Astrocyte of the spinal cord (primary cell): ENCODE measurements at places on chromosomes 13 and 19.

GRCh38 chr19:37304190-37304883, 66.6 kb upstream of the ZNF527 start:
- DNase-seq = no peak

- no peak for DNase-seq
These were observed 1649.7 kb upstream of the SPRY2 start for GRCh38 chr13:81990652-81991051.

- DNase-seq = no peak
These were observed 125.7 kb downstream of the TNFRSF19 start for GRCh38 chr13:23695711-23696464.

DNA sequence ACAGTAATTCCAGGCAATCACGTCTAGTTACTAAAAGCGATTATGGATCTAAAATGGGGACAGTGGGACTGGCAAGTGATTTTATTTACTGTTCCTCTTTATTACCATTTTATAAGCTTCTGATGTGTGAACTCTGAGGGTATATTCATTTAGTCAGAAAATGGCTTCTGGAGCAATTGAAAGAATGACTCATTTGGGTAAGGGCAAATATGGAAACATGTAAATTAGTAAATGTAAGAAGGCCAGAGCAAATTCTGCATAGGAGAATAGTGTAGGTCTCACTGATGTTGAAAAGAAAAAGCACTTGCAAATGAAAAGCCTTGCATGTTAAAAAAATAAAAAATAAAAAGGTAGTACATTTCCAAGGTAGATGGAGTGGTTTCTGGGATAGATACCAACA, 262.2 kb downstream of the KLF5 start:
- DNase-seq = no peak

DNA sequence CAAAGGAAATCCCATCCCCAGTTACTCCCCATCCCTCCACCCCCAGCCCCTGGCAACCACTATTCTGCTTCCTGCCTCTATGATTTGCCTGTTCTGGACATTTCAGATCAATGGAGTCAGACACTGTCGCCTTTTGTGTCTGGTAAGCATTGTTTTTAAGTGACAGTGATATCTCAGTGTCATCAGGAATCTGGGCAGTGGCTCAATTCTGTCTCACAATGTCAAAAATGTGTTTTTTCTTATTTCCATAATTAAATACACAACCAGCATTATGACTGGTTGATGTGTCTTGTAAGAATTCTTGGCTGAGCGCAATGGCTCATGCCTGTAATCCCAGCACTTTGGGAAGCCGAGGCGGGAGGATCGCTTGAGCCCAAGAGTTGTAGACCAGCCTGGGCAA, 20.2 kb upstream of the PGLS start:
- DNase-seq = no peak

GRCh38 chr13:40966298-40966697, 52.8 kb downstream of the ELF1 start:
- no peak for DNase-seq

GRCh38 chr19:46787331-46788261, 798 bp downstream of the SLC1A5 start:
- peak; percentile 67 for DNase-seq

DNA sequence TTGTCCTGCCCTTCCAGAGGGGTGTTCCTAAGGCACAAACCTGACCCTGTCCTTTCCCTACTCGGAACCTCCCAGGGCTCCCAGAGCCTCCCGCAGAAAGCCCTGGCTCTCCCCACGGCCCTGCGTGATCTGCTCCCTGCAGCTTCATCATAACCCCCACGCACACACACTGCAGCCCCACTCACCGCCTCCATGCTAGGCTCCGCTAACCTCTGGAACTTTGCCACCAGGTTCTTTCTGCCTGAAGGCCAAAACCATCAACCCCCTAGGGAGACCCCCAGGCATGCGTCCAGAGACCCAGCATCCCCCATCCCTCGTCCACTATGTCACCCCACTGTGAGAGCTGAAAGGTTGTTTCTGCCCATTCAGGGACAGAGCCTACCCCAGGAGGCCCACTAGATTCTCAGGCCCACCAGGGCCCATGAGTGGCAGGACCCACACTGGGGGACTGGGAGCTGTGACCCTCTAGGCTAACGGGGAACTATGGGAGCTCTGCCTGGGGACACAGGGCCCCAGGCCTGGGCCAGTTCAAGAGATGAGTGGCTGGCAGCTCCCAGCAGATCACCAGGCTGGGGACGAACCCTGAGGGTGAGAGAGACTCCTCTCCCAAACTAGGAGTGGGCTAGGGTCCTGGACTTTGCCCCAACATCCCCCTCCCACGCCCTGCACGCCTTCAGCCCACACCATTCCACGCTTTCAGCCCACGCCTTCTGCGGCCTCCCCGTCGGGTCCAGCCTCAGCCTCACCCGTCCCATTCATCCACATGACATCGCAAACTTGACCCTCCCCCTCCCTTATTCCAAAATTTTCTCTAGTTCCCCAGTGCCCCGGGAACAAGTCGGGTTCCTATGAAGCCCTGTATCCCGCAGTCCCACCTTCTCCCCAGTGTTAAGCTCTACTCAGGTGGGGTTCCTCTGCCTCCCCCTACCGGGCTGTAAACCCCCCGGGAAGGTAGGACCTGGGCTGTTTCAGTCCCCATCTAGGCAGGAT, 33.2 kb upstream of the PNMA8B start:
- DNase-seq = no peak

DNA sequence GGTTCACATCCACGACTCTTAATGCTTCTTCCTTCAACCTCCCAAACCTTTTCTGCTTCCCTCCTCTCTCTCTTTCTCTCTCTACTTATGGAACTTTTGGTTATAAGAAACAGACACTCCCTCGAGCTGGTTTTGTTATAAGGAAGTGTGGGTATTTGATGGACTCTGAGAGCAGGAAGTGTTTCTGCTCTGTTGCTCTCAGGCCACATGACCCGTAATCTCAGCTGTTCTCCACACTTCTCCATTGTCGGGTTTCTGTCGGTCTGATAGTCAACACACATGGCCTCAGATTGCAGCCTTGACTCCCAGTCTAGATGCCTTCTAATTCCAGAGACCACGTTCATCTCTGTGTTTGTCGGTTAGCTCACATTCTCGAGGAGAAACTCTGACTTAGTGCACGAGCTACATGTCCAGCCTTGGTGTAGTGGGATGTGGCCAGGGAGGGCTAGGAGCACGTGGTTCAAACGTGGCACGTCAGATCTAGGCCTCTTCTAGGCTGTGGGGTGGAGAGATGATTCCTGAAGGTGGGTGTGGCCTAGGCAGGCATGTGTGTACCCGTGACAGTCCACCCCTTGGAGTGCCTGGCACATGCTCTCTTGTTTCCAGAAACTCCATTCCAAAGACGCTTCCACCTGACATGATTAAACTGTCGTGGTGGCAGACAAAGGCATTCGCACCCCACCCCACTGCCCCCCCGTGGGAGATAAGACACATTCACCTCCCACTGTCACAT, 26.3 kb downstream of the CNFN start:
- no peak for DNase-seq

- DNase-seq = peak; percentile 32
These were observed 176.7 kb upstream of the RNF113B start for GRCh38 chr13:98353750-98354149.

- DNase-seq = peak; percentile 43
These were observed 8.8 kb downstream of the GPC6 start for GRCh38 chr13:93235258-93236015.

GRCh38 chr13:27028683-27029480, 142.7 kb downstream of the USP12 start:
- DNase-seq = no peak

- no peak for DNase-seq
These were observed 3.0 kb downstream of the GAS6 start for GRCh38 chr13:113860665-113861432.

DNA sequence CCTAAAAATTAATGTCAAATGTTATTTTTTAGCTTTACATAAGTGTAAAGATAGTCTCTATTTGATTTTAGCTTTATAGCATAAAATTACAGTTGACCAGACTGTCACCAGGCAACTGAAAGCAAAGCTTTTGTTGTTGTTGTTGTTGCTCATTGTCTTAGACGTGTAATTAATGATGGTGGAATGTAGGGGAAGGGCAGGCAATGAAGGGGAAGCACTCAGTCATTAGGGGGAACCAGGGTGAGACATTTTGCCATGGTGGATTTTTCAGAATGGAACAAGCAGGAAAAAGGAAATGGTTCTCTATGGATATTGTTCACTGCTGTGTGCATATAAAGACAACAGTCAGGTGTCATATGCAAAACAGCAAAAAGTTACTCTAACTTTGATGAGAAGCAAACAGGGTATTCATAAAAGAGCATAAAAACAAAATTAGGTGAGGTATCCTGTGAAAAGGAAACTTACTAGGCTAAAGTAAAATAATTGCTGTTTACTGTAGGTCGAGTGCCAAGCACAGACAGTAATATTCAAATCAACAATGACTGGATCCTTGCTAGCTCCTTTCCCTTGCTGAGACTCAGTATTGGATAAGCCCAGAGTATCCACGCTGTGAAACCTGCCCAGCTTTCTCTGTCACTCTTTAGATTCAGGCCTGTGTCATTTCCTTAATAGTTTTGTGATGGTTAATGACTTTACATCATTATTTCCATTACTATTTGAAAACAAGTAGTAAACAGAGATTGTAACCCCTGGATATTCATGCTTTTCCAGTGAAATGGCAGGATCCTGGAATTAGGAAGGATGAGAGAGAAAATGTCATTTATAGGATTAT, 110.5 kb downstream of the LRCH1 start:
- no peak for DNase-seq

GRCh38 chr19:47352095-47352494, 3.0 kb downstream of the DHX34 start:
- DNase-seq = no peak

- no peak for DNase-seq
These were observed 33.5 kb downstream of the DNM2 start for GRCh38 chr19:10751109-10751953.

- peak; percentile 53 for DNase-seq
These were observed 21.3 kb upstream of the MTRF1 start for GRCh38 chr13:41284512-41285288.

GRCh38 chr19:52566588-52566987, 3.5 kb upstream of the ZNF701 start:
- peak; percentile 9 for DNase-seq

- DNase-seq = no peak
These were observed 10.2 kb downstream of the UTP14C start for GRCh38 chr13:52034616-52035226.

DNA sequence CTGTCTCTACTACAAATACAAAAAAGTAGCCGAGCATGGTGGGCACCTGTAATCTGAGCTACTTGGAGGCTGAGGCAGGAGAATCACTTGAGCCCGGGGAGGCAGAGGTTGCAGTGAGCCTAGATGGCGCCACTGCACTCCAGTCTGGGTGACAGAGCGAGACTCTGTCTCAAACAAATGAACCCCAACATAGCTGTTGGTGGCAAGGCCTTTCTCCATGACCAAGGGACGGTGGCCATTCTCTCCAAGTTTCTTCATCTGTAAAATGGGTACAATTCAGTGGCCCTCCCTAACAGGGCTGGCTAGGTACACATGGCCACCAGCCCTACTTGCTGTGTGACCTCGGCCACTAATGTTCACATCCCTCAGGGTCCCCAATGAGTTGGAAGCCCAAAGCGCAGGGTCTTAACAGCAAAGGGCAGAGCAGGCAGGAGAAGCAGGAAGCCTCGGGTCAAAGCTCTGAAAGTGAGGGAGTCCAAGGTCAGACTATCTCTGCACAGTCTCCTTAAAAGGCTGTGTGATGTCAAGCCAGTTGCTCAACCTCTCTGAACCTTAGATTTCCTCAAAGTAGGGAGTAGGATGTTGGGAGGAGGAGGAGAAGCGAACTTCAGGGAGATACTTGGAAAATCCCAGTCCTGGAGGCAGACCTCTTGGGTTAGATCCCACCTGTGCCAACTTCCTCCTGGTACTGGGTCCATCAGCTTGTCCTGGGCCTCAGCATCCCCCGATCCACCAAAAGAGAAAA, 2.7 kb downstream of the JUND start:
- peak; percentile 33 for DNase-seq

- no peak for DNase-seq
These were observed 56.9 kb upstream of the EDNRB start for GRCh38 chr13:77975358-77976042.

DNA sequence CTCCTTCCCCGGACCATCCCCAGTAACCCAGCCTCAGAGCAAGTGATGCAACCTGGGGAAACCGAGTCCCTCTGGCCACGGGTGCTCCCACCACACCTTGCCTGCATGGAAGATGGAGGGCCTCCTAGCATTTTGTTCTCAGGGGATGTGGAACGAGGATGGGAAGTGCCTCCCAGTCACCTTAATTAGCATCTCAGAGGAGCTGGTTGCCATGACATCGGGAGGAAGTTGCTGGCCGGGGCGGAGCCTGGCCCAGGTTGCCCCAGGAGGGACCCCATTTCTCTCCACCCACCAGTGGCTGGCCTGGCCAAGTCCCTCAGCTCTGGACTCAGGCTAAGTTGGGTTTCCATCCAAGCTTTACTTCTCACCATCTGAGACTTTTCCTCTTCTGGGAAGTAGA, 24.1 kb upstream of the PTPRS start:
- no peak for DNase-seq

GRCh38 chr19:18477042-18477779, 39.3 kb upstream of the ISYNA1 start:
- no peak for DNase-seq

DNA sequence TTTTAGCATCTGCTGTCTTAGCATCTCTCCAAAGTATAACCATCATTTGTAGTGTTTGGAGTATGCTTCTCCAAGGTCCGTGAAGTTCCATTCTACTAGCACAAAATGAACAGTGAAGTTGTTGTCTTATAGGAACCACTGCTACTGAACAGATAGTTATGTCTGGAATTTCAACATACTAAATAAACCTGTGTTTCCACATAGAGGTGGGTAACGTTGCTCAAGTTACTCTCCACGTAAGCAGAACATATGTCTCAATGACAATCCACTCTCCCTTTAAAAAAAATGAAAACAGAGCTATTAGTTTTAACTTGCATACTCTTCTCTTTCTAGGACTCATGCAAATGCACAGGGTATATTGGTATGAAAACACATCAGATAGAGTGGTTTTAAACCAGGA, 184.3 kb upstream of the TRPC4 start:
- DNase-seq = no peak

GRCh38 chr13:23716401-23716800, 146.2 kb downstream of the TNFRSF19 start:
- no peak for DNase-seq

GRCh38 chr13:102905905-102906771, 60.3 kb downstream of the ERCC5 start:
- DNase-seq = no peak

DNA sequence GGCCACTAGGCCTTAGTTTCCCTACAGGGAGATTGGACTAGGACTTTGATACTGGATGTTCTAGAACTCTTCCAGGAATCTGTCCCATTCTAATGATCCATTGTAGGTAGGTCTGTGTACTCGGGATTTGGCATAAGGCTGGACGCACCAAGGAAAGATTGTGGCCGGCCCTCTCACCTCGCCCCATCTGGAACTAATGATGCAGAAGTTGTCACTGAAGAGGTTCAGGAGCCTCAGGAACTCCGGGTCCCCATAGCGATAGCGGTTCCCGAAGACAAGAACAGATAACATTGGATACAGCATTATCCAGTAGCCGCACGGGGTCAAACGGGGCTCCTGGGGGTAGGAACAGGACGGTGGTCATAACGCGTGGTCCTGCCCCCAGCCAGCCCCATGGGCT, 11.2 kb downstream of the EGLN2 start:
- DNase-seq = no peak

GRCh38 chr19:53507523-53508442, 30.2 kb upstream of the ZNF331 start:
- no peak for DNase-seq
